Myocyte (in vitro differentiated cells): ENCODE measurements at places on chromosomes 2 and 18. TPM values are rescaled to one million over a fixed set of nuclear protein-coding genes. Genes with fewer than 3 reads are reported as not detected.

GRCh38 chr2:120594856-120595685, 140.6 kb upstream of the GLI2 start:
- DNase-seq, result no peak

DNA sequence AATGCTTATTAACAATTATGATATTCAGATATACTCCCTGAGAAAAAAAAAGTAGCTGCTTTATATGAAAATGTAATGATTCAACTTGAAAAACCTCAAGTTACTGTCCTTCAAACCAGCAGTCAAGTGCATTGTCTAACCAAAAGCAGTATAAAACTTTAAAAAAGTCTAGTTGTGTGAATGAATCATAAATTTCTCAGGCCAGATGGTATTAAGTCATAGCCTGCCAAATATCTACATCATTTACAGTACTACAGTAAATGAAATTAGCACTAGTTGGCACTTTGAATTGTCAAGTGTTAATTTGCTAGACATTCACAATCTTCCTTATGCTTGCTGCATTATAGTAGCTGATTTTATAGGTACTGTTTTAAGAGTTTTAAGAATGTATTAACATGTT, 85.9 kb downstream of the CBLN2 start:
- DNase-seq, result peak; percentile 7

GRCh38 chr2:227876300-227876801, 4.9 kb downstream of the DAW1 start:
- no peak for DNase-seq

DNA sequence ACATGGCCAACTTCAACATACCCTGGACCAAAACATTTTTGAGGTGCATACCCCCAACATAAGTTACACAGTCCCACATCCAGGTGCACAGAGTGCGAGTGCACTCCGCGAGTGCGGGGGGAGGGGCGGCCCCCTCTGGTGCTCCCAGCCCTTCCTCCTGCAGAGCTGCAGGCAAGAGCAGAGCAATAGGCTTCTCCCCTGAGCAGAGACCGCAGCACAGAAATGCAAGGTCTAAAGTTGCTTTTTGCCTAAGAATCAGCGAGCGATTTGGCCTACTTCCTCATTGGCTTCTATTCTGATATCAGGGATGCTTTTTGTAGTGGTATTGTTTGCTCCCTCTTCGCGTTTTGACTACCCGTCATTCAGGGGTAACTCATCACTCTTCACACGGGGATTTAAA, 40.6 kb downstream of the BOLA3 start:
- DNase-seq, result no peak

- peak; percentile 59 for DNase-seq
Measured at GRCh38 chr2:48415836-48416515, 114.0 kb upstream of the STON1 start.

- DNase-seq, result no peak
Measured at GRCh38 chr2:161426922-161427663, 11.0 kb downstream of the TBR1 start.

DNA sequence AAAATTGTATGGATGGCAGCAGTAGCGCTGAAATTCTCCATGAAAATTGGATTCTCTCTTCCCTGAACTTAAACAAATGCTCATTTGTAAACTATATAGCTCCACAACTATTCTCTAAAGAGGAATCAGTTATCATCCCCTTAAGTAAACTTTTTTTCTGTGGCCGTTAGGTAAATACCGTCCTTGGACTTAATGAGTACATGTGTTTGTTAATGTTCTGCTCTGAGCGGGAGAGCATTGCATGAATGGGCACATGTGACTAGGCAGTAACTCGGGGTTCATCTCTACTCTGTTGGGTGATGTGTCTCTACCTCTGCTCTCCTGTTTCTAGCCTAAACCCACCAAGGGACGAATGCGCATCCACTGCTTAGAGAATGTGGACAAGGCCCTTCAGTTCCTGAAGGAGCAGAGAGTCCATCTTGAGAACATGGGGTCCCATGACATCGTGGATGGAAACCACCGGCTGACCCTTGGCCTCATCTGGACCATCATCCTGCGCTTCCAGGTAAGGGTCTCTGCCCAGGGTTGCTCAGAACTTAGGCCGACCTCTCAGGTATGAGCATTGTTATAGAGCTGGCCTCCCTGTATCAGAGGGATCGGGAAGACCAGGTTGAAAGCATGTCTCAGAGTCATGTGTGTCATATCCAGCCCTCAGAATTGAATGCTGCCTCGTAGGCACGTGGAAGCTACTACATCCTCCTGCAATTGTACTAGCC, 111.5 kb upstream of the EML6 start:
- DNase-seq, result no peak

GRCh38 chr2:870426-870825, 80.2 kb upstream of the SNTG2 start:
- no peak for DNase-seq

Gene SAG
- not detected in 2 replicates for total RNA-seq

Gene GPR155
- 5.6 and 7.3 TPM in 2 replicates for total RNA-seq

Gene RND3
- 68.6 and 88.8 TPM in 2 replicates for total RNA-seq

Gene SNTG2
- total RNA-seq, result not detected in 2 replicates
